Stimulated activated CD8-positive, alpha-beta memory T cell treated with anti-CD3 and anti-CD28 coated beads, Interleukin-7, amount 100 ng/mL, for 4 hours (primary cell): ENCODE measurements at places on chromosomes 2 and 18.

- DNase-seq, result no peak
Measured at GRCh38 chr2:118836411-118836930, 11.0 kb downstream of the EN1 start.

DNA sequence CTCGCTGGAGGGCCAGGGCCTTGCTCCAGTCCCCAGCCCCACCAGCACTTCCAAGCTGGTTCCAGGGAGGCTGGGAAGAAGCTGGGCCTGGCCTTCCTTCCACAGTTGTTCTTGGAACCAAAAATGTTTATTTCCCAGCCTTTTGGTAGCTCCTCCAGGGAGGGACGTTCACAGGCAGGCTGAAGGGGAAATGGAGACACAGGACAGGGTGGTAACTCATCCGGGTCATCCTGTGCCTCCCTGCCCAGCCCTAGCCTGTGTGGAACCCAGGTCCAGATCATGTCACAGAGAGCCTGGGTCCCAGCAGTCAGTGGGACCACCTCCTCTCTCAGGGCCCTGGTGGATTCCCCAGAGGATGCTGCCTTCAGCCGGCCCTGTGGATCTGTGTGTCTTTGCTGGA, 12.5 kb upstream of the ARMC9 start:
- DNase-seq, result no peak

DNA sequence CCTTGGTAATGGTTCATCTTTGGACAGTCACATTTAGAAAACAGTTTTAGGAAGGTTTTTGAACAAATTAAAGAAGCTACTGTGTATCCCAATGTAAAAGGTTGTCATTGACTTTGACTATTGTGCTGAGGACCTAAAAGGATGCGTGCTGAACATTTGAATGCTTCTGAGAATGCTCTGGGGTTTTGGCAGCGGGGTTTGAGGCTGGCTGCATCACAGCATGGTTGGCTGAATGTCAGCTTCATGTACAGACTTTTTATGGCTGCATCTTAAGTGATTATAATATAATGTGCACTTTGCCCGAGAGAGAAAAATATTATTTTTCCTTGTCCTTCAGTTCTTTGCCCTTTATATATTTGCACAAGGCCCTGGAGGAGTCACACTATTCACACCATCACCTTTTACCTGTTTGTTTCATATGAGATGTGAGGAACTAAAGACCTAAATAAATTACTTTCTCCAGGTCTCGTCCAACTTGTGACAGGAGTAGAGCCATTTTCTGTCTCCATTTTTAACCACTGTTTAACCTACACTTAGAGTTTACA, 125.9 kb downstream of the CCDC85A start:
- DNase-seq, result no peak

- DNase-seq, result no peak
Measured at GRCh38 chr18:10374195-10374594, 80.2 kb upstream of the APCDD1 start.

- DNase-seq, result no peak
Measured at GRCh38 chr2:212832211-212833195, 293.9 kb upstream of the ERBB4 start.

DNA sequence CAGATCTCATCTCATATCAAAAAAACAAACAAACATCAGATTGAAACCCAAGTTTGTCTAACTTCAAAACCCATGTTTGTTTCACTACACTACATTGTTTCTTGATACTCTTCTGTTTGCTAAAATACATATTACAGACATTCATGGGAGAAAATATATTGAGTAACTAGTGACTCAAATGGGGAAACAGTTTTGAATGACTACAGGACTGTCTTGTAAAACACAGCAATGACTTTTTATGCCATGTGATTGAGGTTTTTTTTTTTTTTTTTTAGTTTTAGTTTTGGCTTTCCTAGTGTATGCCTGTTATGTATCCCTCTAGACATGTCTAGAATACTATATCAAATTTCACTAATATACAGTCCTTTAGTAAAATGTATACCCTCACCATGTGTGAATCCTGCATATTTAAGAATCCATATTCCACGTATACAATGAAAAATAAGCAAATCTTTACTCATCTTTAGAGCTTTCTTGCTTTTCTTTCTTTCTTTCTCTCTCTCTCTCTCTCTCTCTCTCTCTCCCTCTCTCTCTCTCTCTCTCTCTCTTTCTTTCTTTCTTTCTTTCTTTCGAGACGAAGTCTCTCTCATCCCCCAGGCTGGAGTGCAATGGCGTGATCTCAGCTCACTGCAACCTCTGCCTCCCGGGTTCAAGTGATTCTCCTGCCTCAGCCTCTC, 46.6 kb upstream of the SERTAD2 start:
- DNase-seq, result no peak

GRCh38 chr2:9358846-9359245, 64.5 kb downstream of the ITGB1BP1 start:
- no peak for DNase-seq

GRCh38 chr18:9323750-9324445, 10.7 kb upstream of the TWSG1 start:
- DNase-seq, result no peak

DNA sequence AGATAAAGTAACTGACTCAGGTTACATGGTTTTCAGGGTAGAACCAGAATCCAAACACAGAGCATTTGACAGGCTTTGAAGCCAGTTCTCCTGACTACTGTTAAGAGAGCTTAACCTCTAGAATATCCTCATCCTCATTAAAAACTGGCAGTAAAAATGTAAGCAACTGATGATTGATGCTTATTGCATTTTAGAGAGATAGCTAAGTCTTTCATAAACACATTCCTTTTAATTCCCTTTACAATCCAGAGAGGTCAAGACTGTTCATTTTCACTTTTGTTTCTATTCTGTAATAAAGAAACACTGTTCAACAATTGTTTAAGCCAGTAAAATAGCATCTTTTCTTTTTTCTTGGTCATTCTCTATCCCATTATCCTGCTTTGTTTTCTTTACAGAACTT, 53.9 kb upstream of the RAB27B start:
- no peak for DNase-seq

GRCh38 chr2:168084288-168084687, 163.1 kb downstream of the STK39 start:
- DNase-seq, result no peak

GRCh38 chr2:47303341-47304148, 99.4 kb upstream of the MSH2 start:
- DNase-seq, result no peak

GRCh38 chr2:73031725-73032701, 39.5 kb downstream of the SFXN5 start:
- no peak for DNase-seq

DNA sequence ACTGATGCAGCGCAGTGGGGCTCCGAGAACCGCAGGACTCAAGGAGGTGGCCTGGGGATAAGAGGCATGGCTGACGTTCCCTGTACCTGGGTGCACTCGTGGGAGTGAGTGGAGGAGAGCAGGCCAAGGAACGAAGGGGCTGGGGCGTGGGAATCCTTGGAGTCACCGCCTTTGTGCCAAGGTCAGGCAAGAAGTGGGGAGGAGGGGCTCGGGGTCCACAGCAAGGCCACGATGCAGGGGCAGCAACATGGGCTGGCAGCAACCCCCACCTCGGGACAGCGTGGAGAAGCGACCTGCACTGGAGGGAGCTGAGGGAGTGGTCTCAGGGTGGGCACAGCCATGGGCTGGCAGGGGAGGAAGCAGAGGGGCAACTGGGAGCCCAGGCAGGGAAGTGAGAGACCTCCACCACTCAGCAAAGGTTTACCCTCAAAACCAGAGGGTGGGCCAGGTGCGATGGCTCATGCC, 18.6 kb downstream of the ARID5A start:
- no peak for DNase-seq

- no peak for DNase-seq
Measured at GRCh38 chr18:29912351-29912750, 1130.2 kb downstream of the DSC3 start.

DNA sequence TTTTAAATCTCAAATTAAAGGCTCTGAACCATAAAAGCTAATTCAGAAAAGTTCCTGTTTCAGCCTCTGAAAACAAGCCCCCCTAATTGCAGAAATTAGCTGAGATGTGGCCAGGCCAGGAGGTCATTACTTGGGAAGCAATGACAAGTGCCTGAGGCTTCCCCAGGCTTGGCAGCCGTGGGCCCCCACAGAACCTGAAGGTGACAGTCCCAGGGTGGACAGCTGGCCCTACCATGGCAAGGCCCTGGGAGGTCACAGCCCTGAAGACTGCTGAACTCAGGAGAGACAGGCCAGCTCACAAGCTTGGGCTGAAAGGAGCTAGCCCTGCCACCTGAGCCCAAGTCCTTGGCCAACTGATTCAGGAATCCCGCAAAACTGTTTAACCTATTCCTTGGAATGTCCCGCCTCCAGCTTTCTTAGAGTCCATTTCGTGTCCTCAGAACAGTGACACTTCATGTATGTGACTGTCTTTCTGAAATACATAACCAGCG, 54.3 kb upstream of the PKDCC start:
- DNase-seq, result no peak

DNA sequence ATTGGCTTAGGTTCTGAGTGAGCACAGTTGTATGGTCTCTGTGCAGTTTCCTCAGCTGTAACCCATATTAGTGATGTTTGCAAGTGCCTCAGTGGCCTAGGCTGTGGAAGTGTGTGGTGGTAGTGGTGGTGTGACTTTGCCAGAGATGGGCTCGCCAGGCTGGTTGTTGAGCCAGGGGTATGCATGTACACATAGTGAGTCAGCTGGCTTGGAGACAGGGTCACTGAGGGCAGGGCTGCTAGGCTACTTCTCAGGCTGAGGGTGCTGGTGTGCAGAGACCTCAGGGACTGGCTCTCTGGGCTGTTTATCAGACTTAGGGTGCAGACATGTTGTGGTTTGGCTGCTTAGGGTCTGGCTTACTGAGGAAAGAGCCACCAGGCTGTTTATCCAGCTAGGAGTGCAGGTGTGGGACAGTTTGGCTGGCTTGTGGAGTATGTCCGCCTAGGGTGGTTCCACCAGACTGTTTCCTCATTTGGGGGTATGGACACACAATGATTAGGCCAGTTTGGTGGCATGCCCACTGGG, 15.0 kb downstream of the APLF start:
- no peak for DNase-seq

DNA sequence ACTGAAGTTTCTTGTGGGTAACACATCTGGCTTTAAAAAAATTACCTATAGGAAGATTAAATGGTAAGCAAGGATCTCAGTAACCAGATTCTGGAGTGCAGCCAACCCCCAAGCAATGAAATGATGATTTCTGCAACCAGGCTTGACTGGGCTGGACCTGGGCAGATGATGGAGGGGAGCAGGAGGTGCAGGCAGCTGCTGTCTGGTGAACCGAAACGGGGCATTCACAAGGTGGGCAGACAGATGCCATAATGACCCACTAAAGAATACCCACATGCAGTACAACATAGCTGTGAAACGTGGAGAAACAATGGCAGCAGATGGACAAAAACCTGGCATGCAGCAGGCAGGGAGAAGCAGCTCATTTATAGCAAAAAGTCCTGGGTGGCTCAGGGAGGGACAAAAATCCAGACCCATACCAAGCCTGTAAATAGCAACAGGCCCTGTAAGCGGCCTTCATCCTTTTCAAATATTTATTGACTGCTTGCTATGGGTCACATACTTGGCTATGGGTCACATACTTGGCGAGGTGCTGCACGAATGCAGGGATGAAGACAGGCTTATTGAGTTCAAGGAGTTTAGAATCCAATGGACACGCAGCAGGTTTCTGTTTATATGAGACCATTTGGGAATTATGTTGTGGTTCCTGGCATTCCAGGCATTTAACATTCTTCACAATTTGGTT, 244.7 kb downstream of the HRH4 start:
- no peak for DNase-seq

- DNase-seq, result no peak
Measured at GRCh38 chr18:22211657-22212056, 42.3 kb downstream of the GATA6 start.

- no peak for DNase-seq
Measured at GRCh38 chr18:48775372-48776155, 175.2 kb downstream of the SMAD7 start.

- DNase-seq, result no peak
Measured at GRCh38 chr2:170324640-170325046, 146.7 kb downstream of the MYO3B start.

DNA sequence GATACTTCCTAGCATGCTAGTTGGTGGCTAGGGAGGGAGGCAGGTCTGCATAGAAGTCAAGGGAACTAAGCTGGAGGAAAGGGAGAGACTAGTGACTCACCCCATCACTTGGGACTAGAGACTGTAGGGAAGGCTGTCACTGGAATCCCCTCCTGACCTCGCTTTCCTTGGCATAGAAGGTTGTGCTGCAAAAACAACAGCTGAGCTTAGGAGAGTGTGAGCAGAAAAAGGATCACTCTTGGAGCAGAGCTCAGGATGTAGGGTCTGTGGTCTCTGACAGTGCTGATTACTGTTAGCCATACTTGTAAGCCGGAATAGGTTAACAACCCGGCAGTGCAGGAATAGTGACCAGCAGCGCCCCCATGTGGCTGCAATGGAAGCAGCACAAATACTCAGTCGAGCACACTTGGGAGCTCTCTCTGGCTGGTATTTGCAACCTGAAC, 66.9 kb upstream of the SMAD2 start:
- no peak for DNase-seq

GRCh38 chr18:76673281-76674185, 148.8 kb upstream of the ZNF236 start:
- no peak for DNase-seq

DNA sequence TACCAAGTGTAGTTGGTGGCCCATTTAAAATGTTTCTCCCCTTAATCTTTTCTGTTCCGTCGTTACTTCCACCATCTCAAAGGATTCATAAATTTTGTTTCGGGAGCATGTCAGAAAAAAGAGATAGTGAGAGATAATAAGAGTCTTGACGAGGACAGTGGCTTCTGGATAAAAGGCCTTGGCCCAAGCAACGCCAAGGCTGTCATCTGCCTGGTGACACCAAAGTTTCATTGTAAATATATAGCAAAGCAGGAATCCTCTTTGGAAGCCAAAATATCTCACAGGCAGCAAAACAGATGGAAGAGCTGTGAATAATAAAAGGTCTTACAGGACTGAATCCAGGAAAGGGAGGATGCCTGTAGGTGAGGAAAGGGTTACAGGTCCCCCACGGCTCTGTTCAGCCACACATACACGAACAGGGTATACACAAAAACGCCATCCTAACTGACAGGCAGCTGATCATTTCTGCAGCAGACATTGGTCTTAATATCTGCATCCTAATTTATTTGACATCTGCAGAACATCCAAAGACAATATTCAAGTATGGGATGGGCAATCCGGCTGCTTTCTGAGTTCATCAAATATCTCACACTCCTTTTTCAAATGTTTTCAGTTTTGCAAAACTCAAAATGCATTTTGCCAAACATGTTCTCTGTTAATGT, 382.8 kb downstream of the OSR1 start:
- no peak for DNase-seq
